ENCODE measurements at places on chromosomes 11 and 22.

GRCh38 chr11:67373648-67374570 is 511 bp upstream of the CLCF1 start:
- peak; percentile 84 for DNase-seq

GRCh38 chr11:122157653-122158161 is 41.7 kb upstream of the BLID start:
- DNase-seq = no peak

DNA sequence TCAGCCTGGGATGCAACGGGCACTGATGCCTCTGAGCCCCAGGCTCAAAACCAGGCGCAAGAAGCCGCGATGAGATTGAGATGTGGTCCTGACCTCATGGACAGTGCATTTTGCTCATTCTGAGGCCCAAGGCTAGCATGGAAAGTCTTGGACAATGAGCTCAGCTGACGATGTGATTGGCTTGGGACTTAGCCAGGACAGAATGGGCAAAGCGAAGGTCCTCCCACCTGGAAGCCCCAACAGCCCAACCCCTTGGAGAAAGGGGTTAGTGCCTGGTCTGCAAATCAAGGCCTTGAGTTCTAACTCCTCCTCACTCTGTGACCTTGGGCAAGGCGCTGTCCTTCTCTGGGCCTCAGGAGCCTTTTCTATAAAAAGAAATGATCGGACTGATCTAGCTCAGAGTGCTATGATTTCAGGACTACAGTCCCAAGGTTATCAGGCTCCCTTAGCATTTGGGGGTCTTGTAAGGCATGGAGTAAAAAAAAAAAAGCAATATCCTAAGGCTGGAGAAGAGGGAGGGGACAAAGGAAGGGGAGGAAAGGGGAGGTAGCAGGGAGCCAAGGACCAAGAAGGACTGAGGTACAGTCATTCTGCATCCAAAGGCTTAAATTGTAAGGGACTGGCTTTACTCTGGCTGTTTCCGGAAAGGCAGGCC is 2.7 kb downstream of the SLC43A3 start:
- no peak for DNase-seq

GRCh38 chr11:78230161-78230877 is 41.6 kb downstream of the USP35 start:
- DNase-seq = no peak

Data from GM13976 (cell line).